CD14-positive monocyte (primary cell): ENCODE measurements at places on chromosomes 1 and 21. TPM values are rescaled to one million over a fixed set of nuclear protein-coding genes. Genes with fewer than 3 reads are reported as not detected.

RNF186 gene
- not detected for polyA plus RNA-seq

DNA sequence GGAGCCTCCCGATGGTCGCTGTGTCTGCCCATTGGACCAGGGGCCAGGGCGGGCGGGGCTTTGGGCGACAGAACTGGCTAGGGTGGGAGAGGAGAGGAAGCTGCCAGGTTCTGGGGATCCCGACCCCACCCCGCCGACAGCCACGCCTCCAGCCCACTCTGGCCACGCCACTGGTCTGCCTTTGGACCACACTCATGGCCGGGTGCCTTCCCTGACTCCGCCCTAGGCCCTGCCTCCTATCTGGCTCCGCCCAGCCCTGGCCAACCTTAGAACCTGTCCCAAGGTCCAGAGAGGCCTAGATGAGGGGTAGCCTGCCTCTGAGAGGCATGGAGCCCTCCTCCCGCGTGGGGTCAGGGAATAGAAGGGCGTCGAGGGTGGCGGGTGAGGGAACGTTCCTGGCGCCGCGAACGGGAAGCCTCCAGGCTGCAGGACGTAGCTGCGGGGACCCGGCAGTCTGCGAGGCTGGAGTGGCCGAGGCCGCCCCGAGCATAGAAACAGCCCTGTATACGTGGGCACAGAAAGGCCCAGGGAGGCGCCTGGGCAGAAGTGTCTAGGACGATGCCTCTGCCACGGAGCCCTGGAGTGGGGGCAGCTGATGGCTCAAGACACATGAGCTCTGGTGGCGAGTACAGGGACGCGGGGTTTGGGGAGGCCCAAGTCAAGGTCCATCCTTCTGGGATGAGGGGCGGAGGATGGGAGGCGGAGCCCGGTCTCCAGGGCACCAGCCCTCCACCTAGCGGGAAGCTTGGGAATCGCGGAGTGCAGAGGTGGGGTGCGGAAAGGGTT lies 11.5 kb upstream of the COL16A1 start:
- H3K4me3 ChIP-seq, result peak overlapping the region; percentile 50
- peaks cover 15% of the 10 kb centered on the region for H3K4me1 ChIP-seq
- H3K27ac ChIP-seq, result no peak overlapping the region

DNA sequence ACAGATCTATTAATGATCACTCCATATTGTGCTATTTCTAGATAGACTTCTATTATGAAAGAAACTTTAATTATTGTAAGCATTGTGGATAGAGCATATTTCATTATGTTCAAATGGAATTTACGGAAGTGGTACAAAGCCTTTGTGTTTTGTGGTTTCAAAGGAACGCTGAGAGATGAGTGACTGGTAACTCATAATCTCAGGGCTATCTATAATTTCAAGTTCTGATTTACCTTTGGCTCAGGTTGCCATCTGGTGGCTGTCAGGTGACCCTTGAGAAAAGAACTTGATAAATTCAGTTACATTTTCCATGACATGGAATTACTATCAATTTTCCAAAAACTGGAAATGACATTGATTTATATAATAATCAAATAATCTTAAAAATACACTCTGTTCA lies 12.2 kb downstream of the NTNG1 start:
- no peaks in the 10 kb centered on the region for H3K36me3 ChIP-seq
- no peaks in the 10 kb centered on the region for H3K4me1 ChIP-seq
- H3K27me3 ChIP-seq, result no peaks in the 10 kb centered on the region
- no peak overlapping the region for H3K4me3 ChIP-seq
- no peak for DNase-seq

DNA sequence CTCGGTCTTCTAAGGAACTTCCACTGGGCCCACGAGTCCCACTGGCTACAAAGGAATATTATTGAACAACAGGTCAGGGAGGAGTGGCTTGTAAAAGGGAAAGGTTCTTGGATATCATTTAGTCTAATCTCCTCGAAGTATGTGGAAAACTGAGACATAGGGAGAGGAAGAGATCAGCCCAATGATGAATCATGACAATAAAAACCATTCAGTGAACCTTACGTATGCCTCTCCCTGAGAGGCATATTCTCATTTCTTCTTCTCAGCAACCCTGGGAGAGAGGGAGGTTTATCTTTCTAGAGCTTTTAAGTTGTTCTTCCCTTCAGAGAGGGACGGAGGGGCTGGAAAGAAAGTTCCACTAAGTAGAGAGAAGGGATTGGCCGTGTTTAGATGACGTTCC lies 5.3 kb upstream of the MOB3C start:
- no peaks in the 10 kb centered on the region for H3K36me3 ChIP-seq
- peaks cover 14% of the 10 kb centered on the region for H3K4me1 ChIP-seq
- no peak overlapping the region for H3K4me3 ChIP-seq
- no peak for DNase-seq

SWT1 gene
- polyA plus RNA-seq, result 0.62 and 2.8 TPM in 2 replicates

GRCh38 chr1:17315542-17316130 lies 7.6 kb downstream of the PADI4 start:
- H3K4me1 ChIP-seq, result peaks cover 28% of the 10 kb centered on the region
- no peak overlapping the region for H3K4me3 ChIP-seq
- no peak overlapping the region for H3K27ac ChIP-seq
- no peak for DNase-seq

GRCh38 chr21:46151989-46152926 lies 3.1 kb downstream of the FTCD start:
- no peak overlapping the region for H3K27ac ChIP-seq
- no peak overlapping the region for H3K4me3 ChIP-seq
- no peak for DNase-seq
- no peaks in the 10 kb centered on the region for H3K27me3 ChIP-seq

DNA sequence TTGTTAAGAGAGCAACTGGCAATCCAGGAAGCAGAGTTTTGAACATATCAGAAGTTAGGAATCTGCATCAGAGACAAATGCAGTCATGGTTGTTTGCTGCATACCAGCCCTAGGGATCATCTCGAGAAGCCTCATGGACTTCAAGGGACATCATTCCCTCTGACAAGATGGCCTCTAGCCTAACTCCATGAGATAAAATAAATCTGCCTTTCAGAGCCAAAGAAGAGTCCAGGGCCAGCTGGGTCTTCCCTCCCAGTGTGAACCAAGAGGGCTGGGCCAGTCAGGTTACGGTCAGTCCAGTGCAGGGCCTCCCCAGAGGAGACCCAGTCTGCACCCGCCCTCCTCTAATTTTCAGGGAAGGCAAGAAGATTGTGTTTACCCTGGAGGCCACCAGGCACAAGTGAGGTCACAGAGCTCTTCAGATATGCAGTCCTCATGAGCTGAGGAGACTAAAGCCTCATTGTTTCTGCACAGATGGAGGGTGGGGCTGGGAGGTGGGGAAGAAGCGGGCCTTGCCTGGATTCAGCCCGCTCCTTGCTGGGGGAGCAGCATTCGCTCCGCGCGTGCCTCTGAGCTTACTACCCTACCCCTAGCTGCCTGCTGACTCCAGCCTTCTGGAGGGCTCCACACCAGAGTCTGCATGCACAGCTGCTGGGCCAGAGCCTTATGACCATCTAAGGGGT lies 52.8 kb downstream of the CAPN2 start:
- H3K36me3 ChIP-seq, result peaks cover 78% of the 10 kb centered on the region
- no peaks in the 10 kb centered on the region for H3K4me1 ChIP-seq
- H3K27ac ChIP-seq, result no peak overlapping the region
- DNase-seq, result no peak

DNA sequence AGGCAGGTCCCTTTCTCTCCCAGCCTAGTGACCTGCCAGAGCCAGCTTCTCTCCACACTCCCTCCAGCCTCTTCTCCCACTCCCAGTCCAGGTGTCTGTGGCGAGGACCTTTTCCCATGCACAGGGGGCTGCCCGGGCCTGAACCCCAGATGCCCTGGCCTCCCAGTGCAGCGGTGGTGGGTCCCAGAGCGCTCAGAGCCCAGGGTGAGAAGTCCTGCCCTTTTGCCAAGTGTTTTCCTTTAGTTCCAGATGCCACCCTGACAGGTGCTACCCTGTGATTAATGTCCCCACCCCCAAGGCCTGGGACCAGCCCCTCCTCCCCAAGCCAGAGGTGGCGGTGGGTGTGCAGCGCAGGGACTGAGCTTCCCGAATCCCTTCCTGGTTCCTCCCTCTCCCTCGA lies 90.4 kb downstream of the PAX7 start:
- no peak overlapping the region for H3K27ac ChIP-seq
- DNase-seq, result no peak
- H3K36me3 ChIP-seq, result no peaks in the 10 kb centered on the region
- no peak overlapping the region for H3K4me3 ChIP-seq
- H3K27me3 ChIP-seq, result peaks cover 11% of the 10 kb centered on the region
- H3K4me1 ChIP-seq, result no peaks in the 10 kb centered on the region

DNA sequence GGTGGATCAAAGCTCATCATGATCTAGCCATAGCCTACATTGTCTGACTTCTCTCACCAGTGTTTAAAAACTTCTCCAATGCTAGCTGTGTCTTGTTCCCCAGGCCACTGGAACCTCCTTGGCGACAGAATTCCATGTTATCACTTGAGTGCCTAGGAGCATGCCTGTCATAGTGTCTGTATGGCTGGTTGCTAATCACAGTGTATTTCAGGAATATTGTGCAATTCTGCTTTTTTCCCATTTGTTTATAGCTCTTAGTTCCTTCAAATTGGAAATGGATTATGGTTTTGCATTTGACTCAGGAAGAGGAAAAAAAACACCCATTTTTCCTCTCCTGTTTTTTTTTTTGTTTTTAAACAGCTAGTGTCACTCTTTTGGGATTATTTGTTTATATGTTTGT lies 25.5 kb downstream of the ROR1 start:
- no peak overlapping the region for H3K27ac ChIP-seq
- H3K4me1 ChIP-seq, result no peaks in the 10 kb centered on the region
- no peak for DNase-seq
- H3K27me3 ChIP-seq, result no peaks in the 10 kb centered on the region
- no peaks in the 10 kb centered on the region for H3K36me3 ChIP-seq

- no peak overlapping the region for H3K27ac ChIP-seq
- no peak for DNase-seq
- no peaks in the 10 kb centered on the region for H3K4me1 ChIP-seq
- peaks cover 59% of the 10 kb centered on the region for H3K27me3 ChIP-seq
- H3K4me3 ChIP-seq, result no peak overlapping the region
These were observed 1.5 kb downstream of the CELF3 start for GRCh38 chr1:151714820-151715725.

DNA sequence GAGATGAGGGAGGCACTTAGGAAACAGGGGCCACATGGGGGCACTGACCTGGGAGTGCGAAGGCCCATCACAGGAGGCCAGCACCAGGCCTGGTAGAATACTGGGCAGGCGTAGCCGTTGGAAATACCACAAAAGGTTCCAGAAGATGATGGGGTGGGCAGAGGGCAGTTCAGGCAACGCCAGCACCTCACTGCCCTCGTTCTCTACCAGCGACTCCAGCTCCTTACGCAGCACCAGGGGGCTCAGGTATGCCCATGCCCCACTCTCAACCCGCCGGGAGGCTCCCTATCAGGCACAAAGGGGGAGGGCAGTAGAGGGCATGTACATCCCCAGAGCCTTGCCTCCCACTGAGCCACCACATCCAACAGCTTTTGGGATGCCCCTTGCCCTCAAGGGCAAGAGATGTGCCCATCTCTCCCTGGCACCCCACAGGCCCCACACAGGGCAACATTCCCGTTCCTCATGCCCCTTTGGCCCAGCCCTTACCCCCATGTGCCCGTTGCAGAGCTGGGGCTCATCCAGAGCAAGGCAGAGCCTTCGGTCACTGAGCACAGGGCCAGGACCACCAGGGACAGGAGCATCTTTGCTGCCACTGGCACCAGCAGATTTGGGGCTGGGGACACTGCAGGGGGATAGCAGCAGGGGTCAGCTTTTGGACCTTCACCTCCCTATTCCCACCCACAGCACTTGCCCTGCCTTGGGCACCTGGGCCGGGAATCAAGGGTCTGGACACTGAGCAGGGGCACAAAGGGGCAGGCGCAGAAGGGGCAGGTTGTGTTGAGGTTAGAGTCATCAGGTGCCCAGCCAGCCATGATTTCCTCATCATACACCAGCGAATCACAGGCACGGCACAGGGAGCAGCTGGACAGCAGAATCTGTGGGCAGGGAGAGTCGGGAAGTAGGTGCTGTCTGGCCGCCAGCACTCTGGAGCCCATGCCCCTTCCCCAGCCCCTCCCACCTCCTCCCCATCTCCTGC lies 9.7 kb upstream of the GATAD2B start:
- H3K4me3 ChIP-seq, result no peak overlapping the region
- no peaks in the 10 kb centered on the region for H3K4me1 ChIP-seq
- H3K36me3 ChIP-seq, result peaks cover 78% of the 10 kb centered on the region
- H3K27ac ChIP-seq, result no peak overlapping the region
- DNase-seq, result no peak
- no peaks in the 10 kb centered on the region for H3K27me3 ChIP-seq

GABPA gene
- polyA plus RNA-seq, result 20.1 TPM

RNF223 gene
- not detected in 2 replicates for polyA plus RNA-seq

DNA sequence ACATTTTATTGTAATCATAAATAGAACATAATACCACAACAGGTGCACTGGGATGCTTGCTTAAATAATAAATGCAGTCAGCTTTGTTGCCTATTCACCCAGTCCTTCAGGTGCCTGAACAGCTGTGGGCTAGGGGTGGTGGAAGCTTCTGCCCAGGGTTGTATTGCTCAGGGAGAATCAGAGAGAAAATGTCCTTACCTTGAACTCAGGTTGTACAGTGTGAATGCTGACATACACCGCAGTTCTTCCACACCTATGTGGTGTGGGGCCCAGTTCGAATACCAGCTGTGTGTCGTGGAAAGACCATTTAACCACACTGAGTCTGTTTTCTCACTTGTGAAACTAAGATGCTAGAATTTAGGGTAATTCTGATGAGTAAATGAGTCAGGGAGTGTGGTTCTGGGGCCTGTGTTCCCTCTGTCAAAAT lies 115.7 kb upstream of the ATP1A1 start:
- no peak overlapping the region for H3K4me3 ChIP-seq
- H3K27me3 ChIP-seq, result no peaks in the 10 kb centered on the region
- no peak overlapping the region for H3K27ac ChIP-seq
- no peaks in the 10 kb centered on the region for H3K4me1 ChIP-seq
- DNase-seq, result no peak
- H3K36me3 ChIP-seq, result no peaks in the 10 kb centered on the region

- no peaks in the 10 kb centered on the region for H3K27me3 ChIP-seq
- peaks cover 45% of the 10 kb centered on the region for H3K4me1 ChIP-seq
- H3K36me3 ChIP-seq, result no peaks in the 10 kb centered on the region
- H3K27ac ChIP-seq, result no peak overlapping the region
- DNase-seq, result peak; percentile 39
- H3K4me3 ChIP-seq, result no peak overlapping the region
These were observed 6.8 kb upstream of the CDC42 start for GRCh38 chr1:22045604-22046228.

DNA sequence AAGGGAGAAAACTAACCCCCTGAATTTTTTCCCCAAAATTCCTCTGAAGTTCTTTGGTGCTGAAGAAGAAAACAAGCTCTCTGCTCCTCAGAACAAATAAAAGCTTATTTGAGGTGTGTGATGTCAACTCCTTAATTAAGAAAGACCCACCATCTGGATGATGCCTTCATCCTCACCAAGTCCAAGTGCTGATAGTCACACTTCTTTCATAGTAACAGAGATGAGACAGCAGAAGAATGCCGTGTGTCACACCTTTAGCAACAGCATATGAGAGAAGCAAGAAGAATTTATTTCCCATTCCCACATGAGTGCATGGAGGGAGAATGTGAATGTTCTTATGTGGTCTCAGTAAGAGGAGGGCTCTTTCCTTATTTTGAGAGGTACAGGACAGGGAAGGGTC lies 91.2 kb downstream of the TGFB2 start:
- no peaks in the 10 kb centered on the region for H3K4me1 ChIP-seq
- DNase-seq, result no peak
- H3K27ac ChIP-seq, result no peak overlapping the region
